ENCODE measurements at places on chromosomes 7 and 10.

DNA sequence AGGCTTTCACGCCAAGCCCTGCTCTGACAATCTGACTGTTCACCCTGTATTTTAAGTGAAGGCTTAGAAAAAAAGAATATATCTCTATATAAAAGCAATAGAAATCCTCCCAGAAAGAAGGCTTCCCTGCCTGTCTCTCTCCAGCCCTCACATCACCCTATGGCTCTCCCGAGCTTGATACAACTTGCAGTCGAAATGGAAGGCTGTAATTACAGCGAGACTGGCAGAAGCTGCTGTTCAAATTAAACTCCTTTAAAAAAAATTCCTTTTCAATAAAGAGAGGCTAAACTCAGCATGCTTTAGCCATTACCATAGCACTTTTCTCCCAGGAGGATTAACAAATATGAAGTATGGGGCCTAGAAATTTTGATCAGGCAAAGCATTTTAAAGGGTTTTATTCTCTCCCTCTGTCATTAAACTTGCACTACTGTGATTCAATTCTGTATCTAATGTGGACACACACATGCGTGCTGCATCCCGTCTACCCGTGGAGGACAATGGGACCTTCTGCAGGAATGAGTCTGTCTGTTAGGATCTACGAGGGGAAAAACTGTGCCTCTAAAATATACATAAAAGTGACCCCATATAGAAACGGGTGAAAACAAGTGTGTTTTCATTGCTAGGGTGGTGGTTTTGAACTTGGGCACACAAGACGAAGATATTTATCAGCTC, 223.8 kb downstream of the USP6NL start:
- no peak for DNase-seq

GRCh38 chr7:119665796-119666195, 607.2 kb upstream of the KCND2 start:
- DNase-seq: no peak

DNA sequence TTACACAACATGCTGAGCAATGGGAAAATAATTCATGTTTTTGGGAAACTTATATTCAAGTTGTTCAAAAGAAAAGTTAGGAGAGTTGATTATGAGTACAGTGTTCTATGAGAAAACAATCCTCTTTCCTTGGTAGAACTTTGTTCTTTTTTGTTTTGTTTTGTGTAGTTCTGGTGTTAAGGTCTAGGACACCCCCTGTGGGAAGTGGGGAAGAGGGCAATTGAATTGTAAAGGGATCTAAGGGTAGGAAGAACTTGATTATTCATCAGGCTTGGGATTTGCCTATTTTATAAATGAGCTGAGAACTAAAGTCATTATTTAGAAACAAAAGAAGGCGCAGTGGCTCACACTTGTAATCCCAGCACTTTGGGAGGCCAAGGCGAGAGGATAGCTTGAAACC, 25.9 kb upstream of the CDK13 start:
- DNase-seq: no peak

DNA sequence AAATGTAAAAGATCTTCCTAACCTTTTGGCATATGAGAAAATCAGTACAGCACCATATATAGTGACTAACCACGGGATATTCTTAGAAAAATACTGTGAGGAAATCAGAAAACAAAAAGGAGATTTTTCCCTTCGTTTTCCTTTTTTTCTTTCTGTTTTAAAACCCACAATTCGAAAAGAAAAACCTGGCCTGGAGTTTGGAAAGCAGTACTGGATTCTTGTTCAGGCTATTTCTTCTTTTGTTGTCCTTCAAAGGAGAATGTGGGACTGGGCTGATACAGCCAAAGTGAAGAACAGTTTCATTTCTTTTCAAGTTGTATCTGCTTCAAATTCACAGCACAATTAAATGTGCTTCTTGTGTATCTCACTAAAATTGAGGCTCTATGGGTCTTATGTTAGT, 156.8 kb upstream of the PHYHIPL start:
- no peak for DNase-seq
